CD8-positive, alpha-beta memory T cell (primary cell): ENCODE measurements at places on chromosomes 3 and 15. TPM values are rescaled to one million over a fixed set of nuclear protein-coding genes. Genes with fewer than 3 reads are reported as not detected.

C15orf62 gene
- 0.44 TPM for total RNA-seq

- H3K27me3 ChIP-seq = peaks cover 30% of the 10 kb centered on the region
- peak within 1 kb of the TSS; percentile 59 for H3K27ac ChIP-seq
- peaks cover 5% of the 10 kb centered on the region for H3K4me1 ChIP-seq
Measured at GRCh38 chr3:185825006-185825638, at the start of gene IGF2BP2. Gene IGF2BP2, minus strand, starts transcription at chr3:185825042. Its CDS starts 82 bp downstream, at chr3:185824960.

ADAMTS9 gene
- total RNA-seq = not detected

- no peaks in the 10 kb centered on the region for H3K36me3 ChIP-seq
- H3K27me3 ChIP-seq = no peaks in the 10 kb centered on the region
- H3K4me1 ChIP-seq = no peaks in the 10 kb centered on the region
- no peak for DNase-seq
- H3K4me3 ChIP-seq = no peak overlapping the region
Measured at GRCh38 chr3:9266716-9267115, 17.3 kb upstream of the SRGAP3 start.

DNA sequence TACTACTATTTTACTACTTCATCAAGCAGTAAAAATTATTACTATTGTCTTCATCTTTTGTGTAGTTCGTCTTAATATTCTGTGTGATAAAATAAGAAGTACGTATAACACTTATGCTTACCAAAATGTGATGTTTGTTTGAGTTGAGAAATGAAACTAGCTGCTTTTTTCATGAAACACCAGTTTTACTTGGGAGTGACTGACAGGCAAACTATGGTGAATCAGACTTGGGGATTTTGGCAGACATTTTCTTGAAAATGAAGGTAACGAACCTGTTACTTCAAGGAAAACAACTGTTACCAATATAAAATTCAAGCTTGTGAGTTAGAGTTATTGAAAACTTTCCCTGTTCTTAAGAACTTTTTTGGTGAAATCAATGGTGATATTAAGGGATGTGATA lies 10.3 kb downstream of the U2SURP start:
- no peaks in the 10 kb centered on the region for H3K27me3 ChIP-seq
- peaks cover 7% of the 10 kb centered on the region for H3K36me3 ChIP-seq
- no peak for DNase-seq
- peaks cover 27% of the 10 kb centered on the region for H3K4me1 ChIP-seq

DNA sequence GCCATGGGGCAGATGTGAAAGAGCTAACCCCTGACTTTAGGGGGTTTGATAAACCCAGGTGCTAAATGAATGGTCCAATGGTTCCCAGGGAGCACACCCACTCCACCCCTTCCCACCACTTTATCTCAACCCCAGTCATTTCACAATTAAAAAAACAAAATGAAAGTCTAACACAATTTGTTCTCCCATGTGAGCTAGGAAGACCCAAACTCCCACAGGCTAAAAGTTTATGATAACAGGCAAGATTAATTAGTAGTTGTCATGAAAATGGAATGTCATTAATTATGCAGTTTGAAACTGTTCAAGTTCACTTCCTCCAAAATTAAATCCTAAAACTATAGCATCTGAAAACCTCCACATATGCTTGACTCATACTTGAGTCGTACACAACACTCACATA lies 63.3 kb upstream of the TPM1 start:
- H3K4me3 ChIP-seq = no peak overlapping the region
- no peak overlapping the region for H3K27ac ChIP-seq
- no peaks in the 10 kb centered on the region for H3K4me1 ChIP-seq

DNA sequence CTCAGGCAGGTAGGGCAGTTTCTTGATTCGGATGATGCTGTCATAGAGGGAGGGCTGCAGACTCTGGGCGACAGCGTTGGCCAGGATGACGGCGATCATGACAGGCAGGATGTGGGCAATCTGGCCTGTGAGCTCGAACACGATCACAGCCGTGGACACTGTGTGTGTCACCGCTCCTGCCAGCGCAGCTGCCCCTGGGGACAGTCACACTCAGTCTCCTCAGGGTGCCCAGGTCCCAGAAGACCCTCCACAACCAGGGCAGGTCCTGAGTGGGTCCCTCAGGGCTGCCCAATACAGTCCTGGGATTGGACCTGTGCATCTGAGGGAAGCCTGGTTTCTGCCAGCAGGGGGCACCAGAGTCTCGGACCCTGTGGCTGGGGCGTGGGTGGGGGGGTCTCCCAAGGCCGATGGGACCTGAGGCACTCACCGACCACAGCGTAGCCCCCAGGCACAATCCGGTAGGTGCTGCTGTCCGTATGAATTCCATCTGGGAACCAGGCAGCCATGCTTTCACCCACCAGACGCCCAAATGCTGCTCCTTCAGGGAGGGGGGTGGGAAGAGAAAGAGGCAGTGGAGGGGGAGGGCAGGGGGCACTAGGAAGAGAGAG lies 7.2 kb downstream of the CLCN2 start:
- peak; percentile 72 for DNase-seq
- no peak overlapping the region for H3K4me3 ChIP-seq
- peaks cover 4% of the 10 kb centered on the region for H3K4me1 ChIP-seq
- H3K36me3 ChIP-seq = no peaks in the 10 kb centered on the region
- no peaks in the 10 kb centered on the region for H3K27me3 ChIP-seq
- H3K27ac ChIP-seq = no peak overlapping the region

DNA sequence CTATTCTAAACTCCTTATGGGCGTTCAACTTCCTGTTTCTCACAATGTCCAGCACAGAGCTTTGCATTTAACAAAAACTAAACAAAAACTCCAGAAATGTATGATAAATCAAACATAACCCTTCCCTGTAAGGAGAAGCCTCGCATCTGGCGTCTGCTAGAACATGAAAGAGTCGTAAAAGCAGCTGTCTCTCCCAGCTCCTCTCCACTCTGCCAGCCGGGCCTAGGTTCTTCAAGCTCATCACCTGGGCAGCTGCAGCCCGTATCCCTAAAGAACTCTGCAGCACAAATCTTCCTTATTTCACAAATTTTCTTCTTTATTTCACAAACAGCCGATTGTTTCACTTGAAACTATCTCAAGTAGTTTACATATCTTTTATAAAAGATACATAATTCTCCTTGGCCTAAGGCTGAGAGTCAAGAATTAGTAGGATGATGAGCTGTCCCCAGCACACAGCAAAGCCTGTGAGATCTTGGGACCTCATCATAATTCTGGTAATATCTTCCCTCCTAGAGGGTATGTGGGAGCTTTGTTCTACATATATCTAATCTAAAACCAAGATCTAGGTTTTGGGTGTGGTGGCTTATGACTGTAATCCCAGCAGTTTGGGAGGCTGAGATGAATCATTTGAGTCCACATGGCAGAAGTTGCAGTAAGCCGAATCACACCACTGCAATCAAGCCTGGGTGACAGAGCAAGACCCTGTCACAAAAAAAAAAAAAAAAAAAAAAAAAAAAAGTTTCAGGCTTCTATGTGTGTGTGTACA lies 35.3 kb downstream of the ANXA2 start:
- no peaks in the 10 kb centered on the region for H3K27me3 ChIP-seq
- peaks cover 3% of the 10 kb centered on the region for H3K36me3 ChIP-seq
- H3K4me3 ChIP-seq = no peak overlapping the region

GRCh38 chr3:153289334-153289808 lies 127.3 kb downstream of the RAP2B start:
- DNase-seq = no peak
- H3K27ac ChIP-seq = no peak overlapping the region
- no peak overlapping the region for H3K4me3 ChIP-seq
- H3K4me1 ChIP-seq = peaks cover 49% of the 10 kb centered on the region

- H3K36me3 ChIP-seq = no peaks in the 10 kb centered on the region
- no peaks in the 10 kb centered on the region for H3K4me1 ChIP-seq
- DNase-seq = no peak
- H3K4me3 ChIP-seq = no peak within 1 kb of the TSS
Measured at GRCh38 chr3:139935016-139935865, at the start of gene CLSTN2. Gene CLSTN2, plus strand, starts transcription at chr3:139935185.

DNA sequence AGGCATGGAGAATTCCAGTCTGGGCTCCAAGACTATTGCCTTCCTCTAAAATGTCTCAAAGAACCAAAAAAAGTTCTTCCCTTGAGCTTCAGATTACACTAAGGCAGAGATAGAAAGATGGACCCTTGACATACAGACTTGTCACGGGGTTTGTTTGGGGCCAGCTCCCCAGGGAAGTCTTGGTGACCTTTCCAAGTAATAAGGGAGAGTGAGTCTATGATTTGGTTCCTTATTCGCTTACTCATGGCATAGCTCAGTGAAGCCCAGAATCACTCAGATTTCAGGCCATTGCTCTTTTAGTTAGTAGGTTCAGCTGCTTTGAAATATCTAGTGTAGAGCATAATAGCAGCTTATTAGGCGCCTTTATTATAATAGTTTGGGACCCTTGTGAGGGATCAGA lies 90.3 kb downstream of the PLCL2 start:
- no peak for DNase-seq
- peaks cover 18% of the 10 kb centered on the region for H3K4me1 ChIP-seq
- no peaks in the 10 kb centered on the region for H3K36me3 ChIP-seq
- H3K27ac ChIP-seq = no peak overlapping the region
- no peaks in the 10 kb centered on the region for H3K27me3 ChIP-seq

DNA sequence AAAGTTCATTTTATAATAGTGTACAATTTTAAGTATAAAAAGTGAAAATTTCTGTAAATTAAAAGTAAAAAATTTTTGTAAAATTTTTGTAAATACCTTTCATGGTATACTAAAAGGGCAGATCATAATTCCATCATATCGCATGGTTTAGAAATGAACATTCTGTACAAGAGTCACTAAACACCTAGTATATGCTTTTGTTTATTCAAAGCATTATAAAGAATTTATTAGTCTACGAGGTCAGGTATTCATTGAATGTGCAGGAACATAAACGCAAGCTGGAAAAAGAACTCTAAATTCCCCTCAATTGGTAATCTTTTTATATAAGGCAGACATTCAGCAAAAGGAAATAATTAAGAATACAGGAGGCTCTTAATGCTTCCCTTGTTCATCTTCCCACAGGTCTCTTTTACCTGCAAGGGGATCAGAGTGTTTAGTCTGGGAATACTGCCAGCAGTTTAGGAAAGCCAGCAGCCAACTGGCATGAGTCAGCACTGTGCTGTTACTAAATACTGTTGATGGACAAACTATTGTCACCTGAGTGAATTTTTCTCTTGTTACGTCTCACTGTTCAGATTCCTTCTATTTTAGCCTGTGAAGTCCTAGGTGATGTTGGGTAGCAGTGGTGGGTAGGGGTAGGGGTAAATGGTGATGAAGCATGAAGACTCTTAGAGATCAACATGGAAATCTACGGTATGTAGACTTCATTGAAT lies 70.1 kb downstream of the UQCC5 start:
- H3K4me1 ChIP-seq = no peaks in the 10 kb centered on the region
- no peak overlapping the region for H3K4me3 ChIP-seq
- no peaks in the 10 kb centered on the region for H3K27me3 ChIP-seq
- no peak overlapping the region for H3K27ac ChIP-seq
- no peak for DNase-seq

- no peaks in the 10 kb centered on the region for H3K27me3 ChIP-seq
- DNase-seq = no peak
- no peak overlapping the region for H3K4me3 ChIP-seq
- peaks cover 11% of the 10 kb centered on the region for H3K4me1 ChIP-seq
- peaks cover 51% of the 10 kb centered on the region for H3K36me3 ChIP-seq
- no peak overlapping the region for H3K27ac ChIP-seq
Measured at GRCh38 chr3:66385066-66385465, 115.8 kb downstream of the LRIG1 start.

RPLP1 gene
- 2,332 TPM for total RNA-seq

DNA sequence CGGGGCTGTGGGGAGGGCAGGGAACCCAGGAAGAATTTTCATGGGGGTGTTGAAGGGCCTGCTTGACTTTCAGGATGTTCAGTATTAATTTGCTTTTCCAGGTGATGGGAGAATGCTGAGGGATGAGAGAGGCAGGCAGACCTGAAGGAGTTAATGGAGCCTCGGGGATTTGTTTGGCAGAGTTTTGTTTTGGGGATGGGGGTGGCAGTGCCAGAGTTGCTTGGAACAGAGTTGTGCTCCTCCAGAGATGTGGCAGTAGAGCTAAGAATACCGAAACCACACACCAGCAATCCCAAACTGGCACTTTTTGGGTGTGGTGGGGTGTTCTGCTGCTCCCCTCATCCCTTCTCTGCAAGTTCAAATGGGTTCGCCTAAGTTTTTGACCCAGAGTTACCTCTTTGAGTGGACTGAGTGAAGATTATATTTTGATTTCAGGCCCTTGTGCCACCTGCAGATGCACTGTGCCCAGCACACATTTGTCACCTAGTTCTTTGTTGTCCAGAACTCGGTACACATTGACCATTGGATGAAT lies 1.6 kb downstream of the BOC start:
- peaks cover 7% of the 10 kb centered on the region for H3K27me3 ChIP-seq
- H3K4me3 ChIP-seq = no peak overlapping the region
- DNase-seq = no peak
- H3K27ac ChIP-seq = no peak overlapping the region
- H3K4me1 ChIP-seq = no peaks in the 10 kb centered on the region
- no peaks in the 10 kb centered on the region for H3K36me3 ChIP-seq

PIF1 gene
- total RNA-seq = 14.7 TPM

DNA sequence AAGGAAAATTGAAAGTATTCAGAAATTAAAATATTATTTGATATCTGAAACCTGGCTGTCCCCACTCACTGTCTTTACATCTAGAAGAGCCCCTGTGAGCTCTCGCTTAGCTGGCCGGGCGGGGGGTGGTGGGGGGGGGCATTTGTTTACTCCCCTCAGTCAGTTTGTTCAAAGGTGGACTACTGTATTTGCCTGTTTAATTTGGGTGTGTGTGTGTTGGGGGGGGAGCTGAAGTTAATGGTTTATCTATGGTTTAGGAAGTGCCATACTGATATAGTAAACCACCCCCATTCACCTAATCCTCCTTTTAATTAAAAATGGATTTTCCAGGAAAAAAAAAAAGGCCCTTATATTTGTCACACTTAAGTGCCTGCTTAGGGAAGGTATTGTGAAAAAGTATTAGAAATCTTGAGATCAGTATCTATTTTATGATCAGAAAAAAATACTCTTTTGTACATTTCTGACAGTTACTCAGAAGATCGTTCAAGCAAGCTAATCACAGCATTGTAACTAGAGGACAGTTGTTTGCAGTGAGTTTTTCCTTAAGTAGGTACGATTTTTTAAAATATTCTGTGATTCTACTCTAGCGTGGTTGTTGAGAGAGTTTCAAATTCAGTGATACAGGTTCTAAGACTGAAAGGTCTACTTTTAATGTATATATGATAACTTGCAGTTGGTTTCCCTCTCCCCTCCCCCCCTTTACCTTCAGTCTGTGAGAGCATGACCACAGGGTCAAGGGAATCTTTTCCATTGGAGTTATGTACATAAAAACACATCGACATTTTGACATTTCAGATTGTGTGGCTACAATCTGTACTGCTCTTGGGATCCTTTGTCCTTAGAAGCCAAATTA lies 8.5 kb downstream of the NR2F2 start:
- H3K4me3 ChIP-seq = no peak overlapping the region
- H3K27ac ChIP-seq = no peak overlapping the region
- H3K27me3 ChIP-seq = peaks cover 38% of the 10 kb centered on the region
- no peaks in the 10 kb centered on the region for H3K36me3 ChIP-seq
- H3K4me1 ChIP-seq = no peaks in the 10 kb centered on the region

ALPK3 gene
- 0.18 TPM for total RNA-seq

DNA sequence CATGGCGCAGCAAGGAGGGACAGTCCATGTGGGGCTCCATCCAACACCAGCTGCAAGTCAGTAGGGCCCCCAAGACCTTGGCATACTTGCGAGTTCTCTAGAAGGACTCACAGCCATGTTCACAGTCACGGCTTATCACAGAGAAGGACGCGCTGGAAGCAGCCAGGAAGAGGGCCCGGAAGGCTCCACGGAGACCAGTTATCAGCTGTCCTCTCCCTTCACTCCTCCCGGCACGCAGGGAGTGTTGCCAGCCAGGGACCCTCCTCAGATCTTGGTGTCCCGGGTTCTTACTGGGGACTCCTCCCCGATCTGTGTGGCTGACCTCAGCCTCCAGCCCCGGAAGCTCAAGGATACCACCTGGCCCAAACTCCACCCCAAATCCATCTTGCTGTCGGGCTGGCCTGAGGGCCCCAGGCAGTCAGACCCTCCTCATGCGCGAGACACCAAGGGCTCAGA lies 68.0 kb downstream of the SLTM start:
- no peaks in the 10 kb centered on the region for H3K4me1 ChIP-seq
- no peaks in the 10 kb centered on the region for H3K27me3 ChIP-seq
- no peak for DNase-seq
- H3K36me3 ChIP-seq = no peaks in the 10 kb centered on the region
- H3K27ac ChIP-seq = no peak overlapping the region
